ENCODE measurements at places on chromosomes 3 and 15.

- no peak for DNase-seq
Measured at GRCh38 chr3:44011680-44012079, 230.0 kb upstream of the TOPAZ1 start.

- DNase-seq = no peak
Measured at GRCh38 chr3:46080124-46080968, 53.1 kb upstream of the XCR1 start.

- no peak for DNase-seq
Measured at GRCh38 chr3:72440491-72440890, 407.8 kb downstream of the SHQ1 start.

DNA sequence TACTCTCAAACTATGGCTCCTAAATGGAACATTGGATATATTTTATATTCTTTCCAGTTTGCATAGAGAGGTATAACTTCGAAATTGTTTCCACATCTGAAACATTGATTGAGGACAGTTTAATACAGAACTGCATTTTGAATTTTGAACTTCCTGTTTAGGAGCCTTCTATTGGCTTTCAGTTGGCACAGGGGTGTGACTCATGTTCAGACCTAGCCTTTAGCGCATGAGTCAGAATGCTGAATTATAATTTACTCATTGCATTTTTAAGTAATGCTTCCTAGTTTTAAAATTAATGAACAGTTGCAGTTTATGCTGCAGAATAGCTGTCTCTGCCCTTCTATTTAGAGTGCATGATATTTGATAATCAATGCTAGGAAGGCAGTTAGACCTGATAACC lies 751.7 kb downstream of the CADM2 start:
- no peak for DNase-seq

GRCh38 chr15:83320404-83320803 lies 35.9 kb upstream of the BNC1 start:
- DNase-seq = no peak

Data from hematopoietic multipotent progenitor cell treated with erythropoietin and hydrocortisone succinate and interleukin-3 and kit ligand, for 15 days (in vitro differentiated cells).